ENCODE measurements at places on chromosomes 5 and 9. TPM values are rescaled to one million over a fixed set of nuclear protein-coding genes. Genes with fewer than 3 reads are reported as not detected.

Gene ENC1
- total RNA-seq: 2.3 TPM

Gene ABLIM3
- total RNA-seq: 131 TPM

Gene CLPTM1L
- total RNA-seq: 30.4 TPM

Gene GHR
- total RNA-seq: 12.8 TPM

Gene RUSC2
- 25.7 TPM for total RNA-seq

Gene C6
- 90.3 TPM for total RNA-seq

Gene ALDOB
- total RNA-seq: 0.56 TPM

GRCh38 chr9:115262952-115263351, 145.0 kb upstream of the TNC start:
- DNase-seq: no peak

- peak; percentile 70 for DNase-seq
These were observed 8.4 kb downstream of the RALGDS start for GRCh38 chr9:133112663-133113026.

GRCh38 chr5:95114305-95114704, 170.6 kb downstream of the MCTP1 start:
- DNase-seq: no peak

GRCh38 chr5:178279723-178280438, 47.3 kb upstream of the PHYKPL start:
- peak; percentile 94 for DNase-seq

DNA sequence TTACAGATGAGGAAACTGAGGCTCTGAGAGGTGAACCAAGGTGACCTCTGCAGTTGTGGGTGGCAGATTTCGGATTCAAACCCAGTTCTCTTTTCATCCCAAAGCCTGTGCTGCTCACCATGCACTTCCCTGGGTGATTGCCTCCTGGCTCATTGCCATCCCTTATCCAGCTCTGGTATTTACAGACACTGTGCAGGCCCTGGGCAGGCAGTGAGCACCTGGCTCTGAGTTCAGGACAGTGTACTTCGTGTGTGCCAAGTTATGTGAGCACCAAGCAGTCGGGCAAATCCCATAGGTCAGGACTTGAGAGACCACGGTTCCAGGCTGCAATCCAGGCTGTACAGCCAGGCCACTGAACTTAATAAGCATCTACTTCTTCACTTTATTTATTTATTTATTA, 1.4 kb downstream of the LRSAM1 start:
- DNase-seq: peak; percentile 83
